GM04503 (cell line): ENCODE measurements at places on chromosomes 5 and 9.

DNA sequence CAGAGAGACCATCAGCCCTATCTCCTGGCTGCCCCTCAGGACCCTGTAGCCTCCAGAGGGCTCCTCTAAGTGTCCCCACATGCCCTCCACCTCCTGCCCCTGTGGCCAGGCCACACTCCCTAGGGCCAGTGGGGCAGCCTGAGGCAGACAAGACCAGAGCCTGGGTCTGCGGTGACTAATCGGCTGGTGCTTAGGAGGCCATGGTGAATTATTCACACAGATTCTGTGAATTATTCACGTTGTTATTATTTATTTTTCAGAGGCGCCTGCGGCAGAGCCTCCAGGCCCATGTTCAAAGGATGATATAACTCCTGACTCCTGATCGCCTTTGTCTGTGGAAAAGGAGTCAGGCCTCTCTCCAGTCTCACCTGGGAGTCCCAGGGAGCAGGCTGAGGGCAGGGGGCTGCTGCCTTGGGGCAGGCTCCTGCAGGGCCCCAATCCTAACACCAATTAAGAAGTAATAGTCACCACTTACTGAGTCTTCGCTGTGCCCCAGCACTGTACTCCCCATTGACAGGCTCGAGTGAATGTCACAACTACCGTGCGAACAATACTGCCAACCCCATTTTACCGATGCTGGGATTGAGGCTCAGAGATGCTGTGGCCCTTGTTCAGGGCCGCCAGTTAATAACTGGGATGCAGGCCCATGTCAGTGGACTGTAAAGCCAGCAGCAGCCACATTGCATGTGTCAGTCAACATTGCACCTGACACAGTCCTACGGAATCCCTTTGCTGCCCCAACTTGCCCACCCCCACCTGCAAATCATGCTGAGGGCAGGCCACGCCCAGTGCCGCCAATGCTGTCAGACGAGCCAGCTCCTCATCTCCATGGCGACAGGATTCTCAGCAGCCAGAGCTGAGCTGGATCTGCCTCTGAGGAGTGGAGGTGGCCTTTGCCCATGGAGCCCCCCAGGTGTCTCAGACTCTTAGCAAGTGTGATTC, 94.9 kb downstream of the PCDH1 start:
- DNase-seq = no peak

DNA sequence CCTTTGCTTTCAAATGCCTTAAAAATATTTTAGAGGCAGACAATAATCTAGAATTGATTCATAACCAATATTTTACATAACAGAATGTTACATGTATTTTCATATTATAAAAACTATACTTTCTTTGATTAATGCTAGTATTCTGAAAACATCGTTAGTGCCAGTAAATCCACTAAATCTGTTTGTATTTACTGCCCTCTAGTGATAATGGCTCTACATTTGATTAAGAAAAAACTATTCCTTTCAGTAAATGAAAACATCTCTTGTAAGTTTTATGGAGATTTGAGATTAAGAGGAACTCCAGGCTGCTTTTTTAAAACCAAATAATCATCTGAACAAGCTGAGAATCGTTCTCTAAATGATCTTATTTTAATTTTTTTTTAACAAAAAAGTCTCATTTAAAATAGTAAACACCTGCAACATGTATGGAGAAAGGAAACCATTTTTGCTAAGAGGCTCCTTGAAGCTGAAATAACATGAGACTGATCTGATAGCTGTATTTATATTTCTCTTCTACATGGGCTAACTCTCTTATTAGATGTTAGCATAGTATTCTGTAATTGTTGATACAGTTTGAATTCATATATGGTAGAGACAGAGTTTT, 424.7 kb downstream of the RAB3C start:
- DNase-seq = no peak

GRCh38 chr5:171920765-171921391, 85.6 kb downstream of the FBXW11 start:
- DNase-seq = no peak

DNA sequence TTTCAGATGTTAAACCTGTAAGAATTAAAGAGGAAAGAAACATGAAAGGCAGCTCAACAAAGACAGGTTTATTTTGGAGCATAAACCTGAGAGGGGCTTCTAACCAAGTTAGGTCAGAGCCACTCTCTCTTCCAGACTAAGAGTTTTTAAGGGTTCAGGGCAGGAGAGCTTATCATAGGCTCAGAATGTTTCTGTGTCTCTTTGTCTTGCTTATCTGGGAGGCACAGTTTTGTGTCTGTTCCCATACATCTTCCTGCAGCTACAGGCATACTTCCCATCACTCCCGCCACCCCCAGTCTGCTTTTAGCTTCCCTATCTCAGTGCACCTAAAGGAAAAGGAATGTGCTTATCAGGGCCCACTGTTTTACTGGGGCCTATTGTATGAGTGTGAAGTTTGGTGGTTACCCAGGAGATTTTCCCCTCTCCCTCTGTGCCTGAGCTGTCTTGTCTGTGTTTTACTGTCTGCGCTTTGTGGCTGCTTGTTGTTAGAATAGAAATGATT, 21.9 kb downstream of the CD14 start:
- DNase-seq = no peak

GRCh38 chr9:135858491-135859185, 48.7 kb downstream of the CAMSAP1 start:
- no peak for DNase-seq

DNA sequence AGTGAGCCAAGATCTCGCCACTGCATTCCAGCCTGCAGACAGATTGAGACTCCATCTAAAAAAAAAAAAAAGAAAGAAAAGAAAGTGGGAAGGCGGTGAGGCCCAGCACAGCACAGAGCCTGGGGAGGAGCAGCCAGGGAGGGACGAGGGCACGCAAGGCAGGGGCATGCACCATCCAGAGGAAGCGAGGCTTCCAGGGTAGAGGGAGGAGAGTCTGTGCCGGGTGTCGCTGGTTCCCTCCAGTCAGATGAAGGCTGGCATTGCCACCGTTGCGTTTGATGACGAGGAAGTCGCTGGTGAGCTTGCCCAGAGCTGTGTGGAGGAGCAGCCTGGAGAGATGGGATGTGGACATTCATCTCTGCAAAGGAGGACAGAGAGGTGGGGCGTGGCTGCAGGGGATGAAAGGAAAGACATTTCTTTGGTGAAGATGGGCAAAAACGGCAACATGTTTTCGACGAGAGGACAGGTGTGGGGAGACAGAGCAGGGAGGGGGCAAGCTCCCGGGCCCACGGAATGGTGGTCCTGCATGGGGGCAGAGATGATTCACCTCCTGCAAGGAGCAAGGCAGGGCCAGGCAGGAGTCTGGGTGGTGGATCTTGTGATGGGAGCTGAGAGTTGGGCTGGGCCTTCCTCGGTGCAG, 18.6 kb upstream of the OLFM1 start:
- DNase-seq = no peak

DNA sequence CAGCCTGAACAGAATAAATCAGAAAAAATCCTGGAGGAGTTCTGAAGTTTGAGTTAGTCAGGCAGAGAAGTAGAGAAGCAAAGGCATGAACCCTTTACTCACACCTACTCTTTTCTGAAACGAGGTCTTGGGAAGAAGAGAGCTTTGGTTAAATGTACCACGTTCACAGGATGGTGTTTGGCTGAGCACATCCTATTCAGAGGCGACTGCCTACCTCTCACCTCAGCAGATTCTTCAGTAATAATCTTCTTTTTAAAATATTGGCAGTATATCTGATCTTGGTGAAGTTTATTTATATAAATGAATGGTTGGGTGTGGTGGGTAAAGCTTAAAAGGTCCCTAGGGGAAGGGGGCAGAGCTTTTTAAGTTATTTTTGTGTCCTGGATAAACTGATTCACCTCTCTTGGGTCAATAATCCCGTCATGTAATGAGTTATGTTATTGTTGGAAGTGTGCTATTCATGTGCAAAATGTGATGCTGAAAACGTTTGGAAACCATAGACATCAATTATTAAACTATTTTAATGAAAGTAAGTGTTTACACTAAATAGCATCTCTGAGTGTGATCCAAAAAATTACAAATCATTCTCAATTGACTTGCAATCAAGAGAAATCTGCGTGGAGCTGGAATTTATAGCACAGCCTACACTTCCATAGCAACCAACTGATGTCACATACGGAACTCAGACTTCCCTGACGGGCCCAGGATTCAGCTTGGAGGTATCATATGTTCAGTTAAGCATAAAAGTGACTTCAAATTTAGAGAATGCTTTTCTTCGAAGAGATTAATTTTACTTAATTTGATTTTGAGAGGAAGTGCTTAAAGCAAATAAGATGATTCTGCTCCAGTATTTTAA, 94.3 kb upstream of the EQTN start:
- DNase-seq = no peak

GRCh38 chr5:93425096-93425495, 155.9 kb downstream of the NR2F1-AS1 start:
- DNase-seq = no peak

GRCh38 chr5:145056800-145057199, 778.3 kb downstream of the PRELID2 start:
- no peak for DNase-seq

- DNase-seq = no peak
Measured at GRCh38 chr9:3879315-3879714, 353.5 kb upstream of the RFX3 start.

- DNase-seq = no peak
Measured at GRCh38 chr5:95557841-95558240, 2.9 kb downstream of the ARSK start.

DNA sequence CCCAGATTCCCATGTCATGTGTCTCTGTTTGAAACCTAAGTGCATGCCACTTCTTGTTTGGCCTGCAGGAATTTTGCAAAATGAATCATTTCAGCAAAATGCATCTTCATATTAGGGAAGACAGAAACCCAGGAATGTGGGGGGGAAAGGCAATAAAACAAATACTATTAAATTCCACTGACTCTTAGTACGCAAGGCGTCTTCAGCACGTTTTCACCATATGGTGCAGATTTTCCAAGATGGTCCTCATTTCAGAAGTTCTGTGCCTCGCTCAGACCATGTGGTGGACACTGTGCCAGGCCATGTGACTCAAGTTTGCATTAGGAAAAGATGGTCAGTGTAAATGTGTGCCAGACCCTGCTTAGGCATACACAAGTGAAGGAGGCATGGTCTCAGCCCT, 184.0 kb downstream of the ACTL7B start:
- DNase-seq = peak; percentile 94

DNA sequence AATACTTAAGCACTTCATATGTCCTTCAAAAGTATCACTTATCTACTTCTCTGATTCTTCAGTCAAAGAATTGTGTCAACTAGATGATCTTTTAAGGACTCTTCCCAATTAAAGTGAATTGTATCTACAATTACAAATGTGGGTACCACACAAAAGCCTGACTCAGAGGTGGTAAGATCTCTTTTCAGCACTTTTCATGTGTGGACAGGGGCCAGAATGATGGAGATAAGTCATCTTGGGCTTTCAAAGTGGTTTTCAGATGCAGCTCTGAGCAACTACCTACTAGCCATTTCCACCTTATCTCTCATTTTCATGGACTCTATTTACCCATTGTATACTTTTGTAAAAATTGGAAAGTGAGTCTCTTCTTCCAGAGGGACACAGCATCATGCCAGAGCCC, 8.4 kb downstream of the COX7C start:
- no peak for DNase-seq

DNA sequence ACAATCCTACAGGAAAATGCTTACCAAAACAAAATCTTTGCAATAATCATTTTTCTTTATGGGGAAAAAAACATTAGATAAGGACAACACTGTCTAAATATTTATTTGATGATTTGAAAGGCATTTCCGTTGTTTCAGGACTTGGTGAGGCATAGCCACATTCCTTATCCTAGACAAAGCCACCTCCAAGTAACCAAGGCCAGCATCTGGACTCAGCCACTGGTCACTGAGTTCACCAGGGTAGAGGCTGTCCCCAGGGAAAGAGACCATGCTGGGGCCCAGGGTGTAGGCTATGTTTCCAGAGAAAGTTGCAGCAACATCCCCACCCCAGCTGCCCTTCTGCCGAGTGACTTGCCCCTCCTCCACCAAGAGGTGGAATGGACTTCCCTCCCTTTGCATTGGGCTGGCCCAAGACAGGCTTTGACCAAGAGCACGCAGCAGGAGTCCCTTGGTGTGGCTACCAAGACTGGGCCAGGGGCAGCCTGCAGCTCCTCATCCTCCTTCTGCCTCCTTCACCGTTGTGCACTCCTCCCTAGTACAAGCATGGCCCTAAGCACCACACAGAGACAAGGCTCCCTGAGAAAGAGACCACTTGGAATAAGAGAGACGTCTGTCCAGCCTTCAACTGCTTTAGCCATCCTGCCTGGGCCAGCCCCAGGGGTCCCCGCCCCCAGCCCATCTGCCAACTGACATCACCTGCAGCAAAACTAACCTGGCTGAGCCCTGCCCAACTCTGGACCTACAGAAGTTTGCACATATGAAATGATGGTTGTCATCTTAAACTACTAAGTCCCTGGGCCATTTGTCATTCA, 68.1 kb upstream of the SPIN1 start:
- DNase-seq = peak; percentile 17

GRCh38 chr5:33238826-33239695, 201.7 kb upstream of the TARS1 start:
- no peak for DNase-seq

- no peak for DNase-seq
Measured at GRCh38 chr9:110179734-110180133, 28.2 kb downstream of the C9orf152 start.

- no peak for DNase-seq
Measured at GRCh38 chr9:116320290-116320689, 166.7 kb downstream of the PAPPA start.

DNA sequence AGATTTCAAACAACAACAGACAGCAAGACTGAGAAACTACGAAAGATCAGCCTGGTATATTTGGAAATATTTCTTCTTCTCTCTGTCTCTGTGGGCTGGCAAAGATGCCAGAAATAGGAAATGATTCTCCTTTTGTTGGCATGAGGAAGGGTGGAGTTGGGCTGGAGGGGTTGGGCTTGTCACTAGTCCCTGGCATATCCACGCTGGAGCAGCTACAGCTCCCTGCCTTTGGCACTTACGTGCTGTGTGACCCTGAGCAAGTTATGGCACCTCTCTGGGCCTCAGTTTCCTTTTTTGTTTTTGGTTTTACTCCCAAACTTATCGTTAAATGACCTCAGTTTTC, 354 bp upstream of the KCNMB1 start:
- no peak for DNase-seq

GRCh38 chr9:113474360-113475028, 11.0 kb downstream of the RGS3 start:
- DNase-seq = no peak

DNA sequence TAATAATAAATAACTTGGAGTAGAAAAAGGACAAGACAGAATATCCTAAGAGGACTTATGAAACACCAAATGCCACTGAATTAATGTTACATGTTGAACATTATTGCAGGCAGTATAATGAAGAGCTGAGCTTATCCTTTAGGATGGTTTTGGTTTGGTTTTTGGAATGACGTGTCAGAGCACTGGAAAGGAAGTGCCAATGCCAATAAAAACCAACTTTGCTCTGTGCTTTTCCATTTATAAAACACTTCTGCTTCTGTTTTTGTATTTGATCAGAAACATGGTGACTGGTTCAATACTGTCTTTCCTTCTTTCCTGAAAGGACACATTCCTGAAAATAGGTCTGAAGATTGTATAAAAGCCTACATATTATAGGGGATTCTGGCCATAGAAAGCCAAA, 4.2 kb downstream of the MEGF10 start:
- no peak for DNase-seq

GRCh38 chr5:61915646-61916045, 390.4 kb upstream of the KIF2A start:
- DNase-seq = no peak

- peak; percentile 39 for DNase-seq
Measured at GRCh38 chr5:1763548-1763911, 36.1 kb downstream of the MRPL36 start.

GRCh38 chr9:121860744-121861143, 209.3 kb downstream of the DAB2IP start:
- DNase-seq = peak; percentile 78

- DNase-seq = no peak
Measured at GRCh38 chr5:111784491-111785181, 27.6 kb upstream of the NREP start.
